ENCODE measurements at places on chromosomes 2 and 18.
A peak's percentile ranks its signal among the peaks of the same experiment; 100 is the strongest.

- DNase-seq, result no peak
Observed at GRCh38 chr2:237256887-237257286, 157.1 kb downstream of the COL6A3 start.

DNA sequence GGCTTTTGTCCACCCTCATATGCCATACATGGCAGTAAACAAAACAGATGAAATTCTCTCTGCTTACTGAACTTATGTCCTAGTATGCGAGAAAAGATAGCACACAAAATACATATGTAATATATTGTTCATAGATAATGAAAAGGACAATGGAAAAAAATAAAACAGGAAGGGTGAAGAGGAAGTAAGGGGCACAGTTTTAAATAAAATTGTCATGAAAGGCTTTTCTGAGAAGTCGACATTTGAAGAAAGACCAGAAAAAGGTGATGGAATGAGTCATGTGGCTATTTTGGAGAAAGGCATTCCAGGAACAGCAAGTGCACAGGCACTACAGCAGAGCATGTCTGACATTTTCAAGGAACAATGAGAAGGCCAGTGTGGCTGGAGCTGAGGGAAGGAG lies 56.4 kb downstream of the KCNH7 start:
- no peak for DNase-seq

GRCh38 chr18:21664069-21664468 lies 40.5 kb downstream of the ABHD3 start:
- DNase-seq, result no peak

DNA sequence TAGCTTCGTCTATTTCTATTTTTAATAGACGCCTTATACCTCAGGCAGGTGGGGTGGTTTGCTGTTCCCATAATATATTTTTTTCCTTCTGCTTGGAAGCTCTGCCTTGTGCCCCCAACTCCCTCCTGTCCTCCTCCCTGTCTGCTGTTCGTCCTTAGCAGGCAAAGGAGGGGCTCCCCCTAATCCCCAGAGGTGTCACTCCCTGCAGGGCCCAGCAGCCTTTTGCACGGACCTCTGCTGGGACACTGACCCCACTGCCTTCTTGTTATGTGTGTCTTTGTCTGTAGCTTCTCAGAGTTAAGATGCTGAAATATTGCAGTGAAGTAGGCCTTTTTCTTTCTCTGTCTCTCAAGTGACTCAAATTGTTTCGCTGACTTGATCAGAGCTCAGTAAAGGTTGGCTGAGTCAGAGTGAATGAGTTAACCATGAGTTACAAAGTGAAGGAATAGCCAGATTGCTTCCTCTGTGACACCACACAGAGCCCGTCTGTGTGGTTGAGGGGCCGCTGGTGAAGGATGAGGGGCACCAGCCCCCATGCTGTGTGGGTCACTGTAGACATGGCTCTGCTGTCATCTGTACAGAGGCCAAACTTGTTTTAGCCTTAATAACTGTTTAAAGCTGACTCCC lies 47.7 kb downstream of the PRKCE start:
- DNase-seq, result no peak

DNA sequence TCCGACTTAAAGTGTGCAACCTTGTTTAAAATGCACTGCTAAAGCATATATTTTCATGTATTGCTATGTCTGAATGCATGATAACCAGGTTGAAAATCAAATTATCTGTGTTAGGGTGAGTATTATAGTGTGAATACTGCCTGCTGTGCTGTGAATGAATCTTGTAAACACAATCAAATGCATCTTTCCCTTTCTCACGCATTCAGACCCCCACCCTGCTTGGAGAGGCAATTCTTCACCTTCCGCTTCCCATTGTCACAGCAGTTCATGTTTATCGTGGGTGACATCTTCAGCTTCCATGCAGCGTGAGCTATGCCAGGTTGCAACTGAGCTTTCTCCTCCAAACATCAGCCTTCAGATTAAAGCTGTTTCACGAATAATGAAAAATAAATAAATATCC lies 418.0 kb downstream of the MEIS1 start:
- no peak for DNase-seq

DNA sequence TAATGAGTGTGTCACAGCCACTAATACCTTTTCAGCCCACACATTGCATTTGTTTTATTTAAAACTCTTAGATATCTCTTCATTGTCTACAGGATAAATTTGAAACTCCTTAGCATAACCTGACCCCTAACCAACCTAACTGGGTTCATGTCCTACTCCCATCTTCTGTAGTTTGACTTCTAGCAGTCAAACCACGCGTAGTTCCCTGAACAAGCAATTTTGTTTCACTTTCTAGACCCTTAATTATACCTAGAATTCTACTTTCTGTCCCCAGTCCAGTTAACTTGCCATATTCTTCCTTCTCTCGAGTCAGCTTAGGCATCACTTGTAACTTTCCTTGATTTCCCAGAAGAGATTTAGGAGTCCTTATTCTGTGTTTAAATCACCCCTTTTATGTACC lies 55.1 kb downstream of the RBBP8 start:
- DNase-seq, result no peak

GRCh38 chr2:175709248-175709647 lies 292.8 kb downstream of the LNPK start:
- no peak for DNase-seq

GRCh38 chr2:224408676-224409075 lies 6.8 kb upstream of the FAM124B start:
- DNase-seq, result no peak

- no peak for DNase-seq
Observed at GRCh38 chr2:34806396-34806795, 1207.3 kb upstream of the FAM98A start.

DNA sequence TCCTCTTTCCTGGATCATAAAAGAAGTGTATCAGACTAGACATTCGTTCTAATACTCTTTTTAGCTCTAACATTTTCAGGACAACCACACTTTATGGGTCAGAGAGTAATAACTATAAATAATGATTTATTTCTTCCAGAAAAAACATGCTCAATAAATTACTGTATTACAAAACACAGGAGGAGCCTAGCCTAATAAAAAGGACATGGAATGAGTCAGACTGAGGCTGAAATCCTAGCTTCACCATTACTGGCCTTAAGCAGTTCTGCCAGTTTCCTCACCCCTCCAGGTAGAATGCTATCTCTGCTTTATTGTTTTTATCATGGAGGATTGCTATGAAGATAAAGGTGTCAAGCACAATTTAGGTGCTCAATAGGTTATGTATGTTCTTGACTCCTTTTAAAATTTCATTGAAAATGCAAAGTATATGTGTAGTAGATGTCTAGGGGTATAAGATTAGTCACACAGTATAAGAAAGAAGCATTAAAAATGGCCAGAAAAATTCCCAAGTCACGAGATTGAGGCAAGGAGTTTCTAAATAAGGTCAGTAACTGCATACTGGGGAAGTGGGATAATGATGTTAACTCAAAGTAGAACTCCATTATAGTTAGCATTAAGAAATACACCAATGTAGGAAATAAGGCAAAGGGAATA lies 105.5 kb upstream of the NEUROD1 start:
- DNase-seq, result no peak

GRCh38 chr18:23063502-23063901 lies 71.8 kb upstream of the CABLES1 start:
- DNase-seq, result no peak

DNA sequence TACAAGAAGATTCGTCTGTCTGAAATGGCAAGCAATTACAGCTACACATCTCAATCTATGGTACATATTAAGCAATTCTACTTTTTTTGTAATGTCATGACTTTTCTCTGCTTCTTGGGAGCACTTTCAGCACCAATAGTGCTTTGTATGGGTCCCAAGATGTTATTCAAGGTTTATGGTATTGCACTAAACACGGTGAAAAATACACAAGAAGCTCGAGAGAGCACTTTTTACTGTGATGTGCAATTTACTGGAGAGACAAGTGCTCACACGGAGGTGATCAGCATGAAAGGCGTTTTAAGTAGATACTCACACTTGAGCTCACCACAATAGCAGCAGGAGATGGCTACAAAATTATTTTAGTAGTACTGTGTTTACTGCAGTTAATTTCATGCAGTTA lies 783.6 kb downstream of the CBLN2 start:
- no peak for DNase-seq

- peak; percentile 55 for DNase-seq
Observed at GRCh38 chr2:75199428-75200011, at the start of gene TACR1. Gene TACR1 (minus strand): TSS chr2:75199520. CDS start chr2:75198934, 586 bp downstream.

GRCh38 chr2:220194630-220195584 lies 567.5 kb downstream of the SLC4A3 start:
- DNase-seq, result no peak

- no peak for DNase-seq
Observed at GRCh38 chr2:236338495-236339184, 74.4 kb upstream of the ASB18 start.

GRCh38 chr18:43882358-43883055 lies 605.2 kb upstream of the SYT4 start:
- DNase-seq, result no peak

All from activated CD4-positive, alpha-beta T cell treated with anti-CD3 and anti-CD28 coated beads, Interleukin-2, amount 50 U/mL, for 48 hours (primary cell).